ENCODE measurements at places on chromosomes 2 and 18. TPM values are rescaled to one million over a fixed set of nuclear protein-coding genes. Genes with fewer than 3 reads are reported as not detected.

DNA sequence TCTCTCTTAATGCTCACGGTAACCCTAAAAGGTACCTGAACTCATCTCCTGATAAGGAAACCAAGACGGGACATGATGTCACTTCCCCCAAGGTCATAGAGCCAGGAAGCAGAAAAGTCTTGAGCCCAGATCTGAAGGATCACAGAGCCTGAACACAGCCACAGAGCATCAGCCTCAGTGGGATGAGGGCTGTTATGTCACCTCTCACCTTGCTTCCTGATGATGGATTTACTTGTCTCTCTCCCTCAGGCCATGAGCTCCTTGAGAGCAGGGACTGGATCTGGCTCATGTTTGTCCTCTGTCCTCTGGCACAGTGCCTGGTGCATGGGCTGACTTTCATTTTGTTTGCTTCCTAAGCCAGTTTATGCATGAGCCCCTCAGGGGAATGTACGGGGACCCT lies 54.2 kb downstream of the SERTAD2 start:
- no peak for DNase-seq

GRCh38 chr18:26575865-26576217 lies 27.5 kb upstream of the KCTD1 start:
- DNase-seq = no peak

- no peak for DNase-seq
These were observed 36.7 kb downstream of the RALB start for GRCh38 chr2:120289221-120289906.

DNA sequence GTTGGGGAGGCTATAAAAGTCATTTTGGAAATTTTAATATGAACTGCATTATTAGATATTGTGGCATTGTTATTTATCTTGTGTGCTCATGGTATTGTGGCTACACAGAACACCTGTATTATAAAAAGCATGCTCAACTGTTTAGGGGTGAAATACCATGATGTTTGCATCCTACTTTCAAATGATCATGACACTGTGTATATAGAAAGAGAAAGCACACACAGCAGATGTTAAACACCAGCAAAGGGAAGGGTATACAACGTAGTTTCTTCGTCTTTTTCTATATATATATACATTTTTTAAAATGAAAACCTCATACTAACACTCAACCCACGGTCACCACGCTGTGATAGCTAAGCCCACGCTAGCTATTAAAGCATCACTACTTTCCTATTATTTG lies 27.1 kb downstream of the STARD7 start:
- DNase-seq = no peak

DNA sequence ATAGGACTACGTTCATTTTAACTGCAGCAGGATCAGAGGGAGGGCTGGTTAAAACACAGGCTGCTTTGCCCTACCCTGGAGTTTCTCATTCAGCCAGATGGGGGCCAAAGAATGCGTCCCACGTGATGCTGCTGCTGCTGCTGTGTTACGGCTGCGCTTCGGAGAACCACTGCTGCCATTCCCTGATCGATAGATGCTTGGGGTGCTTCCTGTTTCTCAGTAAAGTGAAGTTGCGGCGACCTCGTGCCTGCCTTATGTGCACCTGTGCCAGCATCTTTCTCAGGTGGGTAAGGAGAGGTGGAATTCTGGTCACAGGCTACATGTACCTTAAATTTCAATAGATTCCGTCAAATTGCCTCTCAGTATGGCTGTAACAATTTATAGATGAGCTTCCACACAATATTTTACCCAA lies 24.7 kb upstream of the TOGARAM2 start:
- DNase-seq = no peak

DNA sequence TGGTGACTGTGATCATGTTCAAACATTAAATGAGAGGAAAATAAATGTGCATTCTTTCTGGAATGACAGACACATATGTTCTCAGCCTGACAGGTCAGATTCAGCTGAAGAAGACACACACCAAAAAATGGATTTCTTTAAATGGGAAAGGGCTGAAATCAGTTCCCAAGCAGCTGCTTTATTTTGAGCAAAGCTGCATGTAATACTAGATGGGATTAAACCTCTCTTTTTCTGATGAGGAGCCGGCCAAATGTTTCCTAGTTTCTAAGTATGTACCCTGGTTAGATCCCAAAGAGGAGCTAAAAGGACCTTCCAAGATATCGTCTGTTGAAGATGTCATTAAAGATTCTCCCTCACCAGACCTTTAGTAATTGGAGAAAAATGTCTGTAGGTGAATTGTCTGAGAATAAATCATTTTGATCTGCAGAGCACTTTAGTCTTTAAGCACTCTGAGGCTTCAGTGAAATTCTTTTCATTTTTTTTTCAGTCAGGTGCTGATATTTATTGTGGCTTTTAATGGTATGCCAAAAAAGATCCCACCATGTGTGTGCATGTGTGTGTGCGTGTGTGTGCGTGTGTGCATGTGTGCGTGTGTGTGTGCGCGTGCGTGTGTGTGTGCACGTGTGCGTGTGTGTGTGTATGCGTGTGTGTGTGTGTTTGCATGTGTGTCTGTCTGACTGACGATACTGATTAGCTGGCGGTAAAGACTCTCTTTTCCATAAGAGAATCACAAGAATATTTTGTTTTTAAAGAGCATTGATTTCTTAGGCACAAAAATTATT lies 175.8 kb downstream of the IRS1 start:
- DNase-seq = peak; percentile 82

GRCh38 chr2:33312355-33312754 lies 164.1 kb upstream of the RASGRP3 start:
- peak; percentile 70 for DNase-seq

- no peak for DNase-seq
These were observed 89.6 kb downstream of the EPAS1 start for GRCh38 chr2:46386763-46387162.

GRCh38 chr18:59383851-59384250 lies 24.8 kb upstream of the LMAN1 start:
- DNase-seq = no peak

DNA sequence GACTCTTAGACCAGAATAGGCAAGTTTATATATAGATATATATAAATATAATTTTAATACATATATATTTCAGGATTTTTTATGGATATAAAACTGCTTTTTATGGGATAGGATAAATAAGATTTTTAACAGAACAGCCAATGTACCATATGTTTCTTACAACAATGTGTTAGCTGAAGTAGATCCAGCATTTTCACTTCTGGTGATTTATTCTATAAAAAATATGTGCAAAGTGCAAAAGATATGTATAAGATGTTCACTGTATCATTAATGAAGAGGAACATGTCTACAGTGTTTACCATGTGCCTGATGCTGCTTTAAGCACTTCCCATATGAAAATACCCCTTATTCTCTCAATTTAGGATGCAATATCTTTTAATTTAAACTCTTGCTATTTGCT lies 22.2 kb upstream of the GPR75 start:
- no peak for DNase-seq

GRCh38 chr18:46028536-46028891 lies 43.5 kb downstream of the PSTPIP2 start:
- DNase-seq = no peak

GRCh38 chr2:110101280-110101844 lies 14.3 kb downstream of the MALL start:
- DNase-seq = peak; percentile 96

- no peak for DNase-seq
These were observed 71.1 kb downstream of the ANKRD44 start for GRCh38 chr2:197239434-197239833.

DNA sequence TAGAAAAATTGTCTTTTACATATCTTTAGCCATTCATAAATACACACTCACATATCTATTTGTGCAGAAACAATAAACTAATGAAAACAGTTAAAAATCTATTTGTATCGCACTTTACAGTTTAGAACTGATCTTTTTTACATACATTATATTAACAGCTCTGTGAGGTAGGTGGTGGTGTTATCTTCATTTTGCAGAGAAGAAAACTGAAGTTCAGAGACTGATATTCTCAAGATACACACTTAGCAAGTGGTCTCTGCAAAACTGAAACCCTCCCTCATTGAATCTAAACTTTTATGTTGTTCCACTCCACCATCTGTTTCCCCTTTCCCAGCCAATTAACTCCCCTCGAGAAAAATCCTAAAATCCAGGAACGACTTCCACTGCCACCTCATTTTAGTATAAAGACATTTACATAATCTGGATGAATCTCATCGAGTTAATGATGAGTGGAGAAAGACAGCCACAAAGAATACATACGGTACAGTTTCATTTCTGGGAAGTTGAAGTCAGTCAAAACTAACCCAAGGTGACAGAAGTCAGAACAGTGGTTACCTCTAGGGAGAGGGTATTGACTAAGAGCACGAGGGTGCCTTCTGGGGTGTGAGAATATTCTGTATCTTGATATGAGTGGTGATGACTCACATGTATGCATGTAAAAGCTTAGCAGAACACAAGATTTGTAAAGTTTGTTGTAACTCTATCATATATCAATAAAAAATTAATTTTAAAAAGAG lies 524.2 kb upstream of the TCF4 start:
- no peak for DNase-seq

DNA sequence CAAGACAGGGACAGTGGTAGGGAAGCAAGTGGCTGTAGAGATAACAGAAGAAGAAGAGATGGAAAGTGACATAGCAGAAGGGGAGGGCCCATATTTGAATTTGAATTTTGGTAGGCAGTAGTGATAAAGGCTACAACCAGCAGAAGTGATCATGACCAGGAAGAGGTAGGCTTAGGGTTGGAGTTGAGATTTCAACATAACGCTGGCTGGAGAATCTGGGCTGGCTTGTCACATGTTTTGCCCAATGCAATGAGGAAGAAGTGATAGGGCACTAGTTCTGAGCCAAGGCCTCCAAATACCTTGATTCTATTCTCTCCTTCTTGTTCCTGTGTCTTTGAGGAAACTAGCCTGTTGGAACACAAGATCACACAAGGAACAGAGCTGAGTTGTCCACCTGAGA lies 69.4 kb downstream of the SCG2 start:
- no peak for DNase-seq

DNA sequence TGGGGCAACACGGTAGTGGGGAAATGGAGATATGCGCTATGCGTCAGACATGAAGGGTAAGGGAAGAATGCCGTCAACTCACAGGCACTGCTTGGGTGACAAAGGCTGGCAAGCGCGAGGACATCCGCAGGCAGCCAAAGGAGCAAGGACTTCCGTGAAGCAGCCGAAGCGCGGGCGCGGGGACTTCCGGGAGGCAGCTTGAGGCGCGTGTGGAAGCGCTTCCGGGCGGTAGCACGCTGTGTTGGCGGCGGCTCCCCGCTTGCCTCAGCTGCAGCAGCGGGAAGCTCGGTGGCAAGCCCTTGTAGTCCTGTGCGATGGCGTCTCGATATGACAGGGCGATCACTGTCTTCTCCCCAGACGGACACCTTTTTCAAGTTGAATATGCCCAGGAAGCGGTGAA lies at the start of gene PSMA8:
Gene PSMA8 (plus strand): TSS at position 218 of the 400 bp plus-strand sequence. CDS start 97 bp downstream, at position 315.
- no peak for DNase-seq

DNA sequence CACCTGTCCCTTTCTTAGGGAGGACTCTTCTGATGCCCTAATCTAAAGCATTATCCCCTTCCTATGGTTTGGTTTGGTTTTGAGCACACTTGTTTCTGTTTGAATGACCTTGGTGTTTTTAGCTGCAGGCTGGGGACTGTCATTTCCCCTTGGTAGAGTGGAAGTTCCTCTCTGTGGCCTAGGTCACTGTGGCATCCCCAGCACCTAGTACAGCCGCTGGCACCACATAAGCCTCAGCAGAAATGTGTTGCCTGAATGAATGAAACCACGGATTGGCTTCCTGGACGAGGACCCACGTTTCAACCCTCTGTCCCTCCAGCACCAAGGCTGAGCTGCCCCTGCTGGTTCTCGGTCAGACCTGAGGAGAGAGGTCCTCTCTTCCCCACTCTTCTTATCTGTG lies 159.9 kb downstream of the CTIF start:
- no peak for DNase-seq

DNA sequence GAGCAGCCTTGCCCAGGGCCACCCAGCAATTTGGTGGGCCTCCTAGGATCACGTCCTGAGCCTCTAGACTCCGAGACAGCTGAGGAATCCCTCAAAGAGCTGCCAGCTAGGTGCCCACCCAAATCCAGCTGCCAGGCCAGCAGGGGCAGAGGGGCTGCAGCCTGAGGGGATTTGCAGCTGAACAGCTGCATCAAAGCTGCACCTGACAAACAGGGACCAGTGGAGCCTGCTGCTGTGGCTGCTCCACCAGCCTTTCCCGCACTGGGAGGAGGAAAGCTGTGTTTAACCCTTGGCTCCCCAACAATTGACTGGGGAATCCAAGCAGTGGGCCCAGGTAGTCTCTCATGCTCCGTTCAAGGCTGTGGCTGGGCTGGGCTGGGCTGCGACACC lies 8.2 kb downstream of the ADRA2B start:
- DNase-seq = peak; percentile 55

DNA sequence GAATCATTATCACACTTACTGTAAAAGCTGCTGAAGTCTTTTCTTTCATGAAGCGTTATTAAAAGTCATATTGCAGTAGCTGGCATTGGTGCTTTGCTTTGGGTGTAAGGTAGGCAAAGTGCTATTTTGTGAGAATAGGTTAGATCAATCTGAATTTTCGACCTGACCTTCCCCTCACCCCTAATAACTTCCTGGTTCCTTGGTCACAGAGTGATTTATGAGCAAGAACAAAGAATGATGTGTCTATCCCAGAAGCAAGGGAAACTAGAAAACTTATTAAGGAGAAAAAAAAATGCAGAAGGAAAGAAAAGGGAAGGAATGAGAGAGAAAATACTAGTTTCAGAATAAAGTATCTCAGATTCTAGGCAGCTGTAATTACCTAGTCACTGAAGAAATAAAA lies 163.1 kb upstream of the MEIS1 start:
- no peak for DNase-seq

CPO gene
- 1.6 TPM for total RNA-seq

MAL gene
- 16.9 TPM for total RNA-seq

FABP1 gene
- not detected for total RNA-seq

STK17B gene
- total RNA-seq = 24.2 TPM

EPG5 gene
- 38.8 TPM for total RNA-seq

STPG4 gene
- not detected for total RNA-seq

LINC00305 gene
- total RNA-seq = not detected

CREG2 gene
- total RNA-seq = 0.92 TPM

GALR1 gene
- 0.21 TPM for total RNA-seq

CNTNAP5 gene
- total RNA-seq = 1.7 TPM

FAM124B gene
- total RNA-seq = 11.8 TPM

DBI gene
- total RNA-seq = 181 TPM

SDC1 gene
- total RNA-seq = 44.2 TPM

TEKT4 gene
- total RNA-seq = not detected

FAM237A gene
- total RNA-seq = not detected

LAMA1 gene
- total RNA-seq = 4.5 TPM

TNS1 gene
- 196 TPM for total RNA-seq

CARF gene
- total RNA-seq = 13.7 TPM

TUBA3E gene
- not detected for total RNA-seq

EML6 gene
- 10.8 TPM for total RNA-seq

Data from tongue (tissue), 3 donors.